Stimulated activated naive B cell treated with anti-CD40 and anti-IgM and Interleukin-4, amounts not matched to agents 10 μg/mL and 1 μg/mL and 100 μg/mL, for 72 hours (primary cell): ENCODE measurements at places on chromosomes 3 and 15.

DNA sequence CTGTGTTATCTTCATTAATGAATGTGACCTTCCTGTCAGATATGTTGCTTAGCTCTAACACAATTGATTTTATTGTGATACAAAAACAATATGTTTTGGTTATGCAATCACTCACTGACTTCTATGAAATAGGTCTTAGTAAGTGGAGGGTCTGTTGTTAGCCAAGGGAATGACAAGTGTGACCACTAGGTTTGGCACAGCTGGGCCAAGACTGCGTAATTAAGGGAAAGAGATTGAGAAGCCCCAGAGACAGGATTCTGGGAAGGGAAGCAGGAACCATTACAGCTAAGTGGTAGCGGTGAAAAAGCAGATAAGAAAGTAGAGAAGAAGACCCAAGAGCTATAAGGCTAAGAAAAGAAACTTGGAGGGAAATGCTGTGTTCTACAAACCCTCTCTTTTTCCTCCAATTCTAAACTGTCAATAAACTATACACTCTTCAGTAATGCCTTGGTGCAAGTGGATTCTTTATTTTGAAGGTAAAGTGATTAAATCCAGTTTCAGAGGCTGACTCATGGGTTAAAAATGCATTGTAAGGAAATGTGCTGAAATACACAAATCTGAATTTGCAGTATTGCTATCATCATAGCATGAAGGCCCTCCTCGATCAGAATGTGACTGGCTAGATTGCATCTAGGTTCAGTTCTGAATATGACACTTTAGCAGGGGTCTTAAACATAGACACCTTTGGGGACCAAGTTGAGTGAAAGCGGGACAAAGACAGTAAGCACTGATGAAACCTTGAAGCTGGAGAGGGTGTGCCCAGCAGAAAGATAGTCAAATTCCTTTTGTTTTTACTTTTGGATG is 26.1 kb downstream of the KCNMB2 start:
- no peak for DNase-seq

GRCh38 chr3:13647298-13648059 is 98.6 kb downstream of the FBLN2 start:
- no peak for DNase-seq

DNA sequence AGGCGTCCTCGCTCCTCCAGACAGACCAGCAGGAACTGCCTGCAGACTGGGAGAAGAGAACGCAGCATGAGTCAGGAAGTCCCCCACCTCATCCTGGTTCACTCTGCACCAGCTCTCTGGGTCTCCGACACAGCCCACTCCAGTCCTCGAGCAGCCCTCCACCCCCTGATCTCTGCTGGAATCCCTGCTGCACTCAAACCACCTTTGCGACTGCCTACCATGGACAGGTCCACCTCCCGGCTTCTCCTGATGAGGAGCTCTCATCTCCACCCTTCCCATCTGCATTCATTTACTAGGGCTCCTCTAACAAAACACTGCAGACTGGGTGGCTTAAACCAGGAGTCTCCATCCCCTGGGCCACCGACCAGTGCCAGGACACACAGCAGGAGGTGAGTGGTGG is 202.3 kb upstream of the IGF1R start:
- no peak for DNase-seq

- no peak for DNase-seq
Measured at GRCh38 chr15:88225461-88225860, 31.1 kb downstream of the NTRK3 start.

DNA sequence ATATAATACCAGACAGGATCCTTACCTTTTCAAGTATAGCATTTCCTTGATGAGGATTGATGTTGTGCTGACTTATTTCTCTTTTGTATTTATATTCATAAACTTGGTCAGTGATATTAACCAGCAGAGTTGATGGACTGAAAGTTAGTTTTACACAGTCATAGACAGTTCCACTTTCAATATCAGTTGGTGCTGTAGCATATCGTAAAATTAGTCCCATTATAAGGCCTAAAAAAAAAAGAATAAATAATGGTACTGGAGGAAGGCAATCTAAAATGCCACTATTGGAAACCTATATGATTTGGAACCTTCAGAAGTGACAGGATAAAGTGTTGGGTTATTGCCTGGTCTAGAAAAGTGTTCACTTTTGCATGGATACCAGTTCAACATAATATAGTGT is 16.3 kb downstream of the SLC9A9 start:
- no peak for DNase-seq

- DNase-seq: peak; percentile 49
Measured at GRCh38 chr3:155519078-155519477, 225.6 kb upstream of the STRIT1 start.

- peak; percentile 19 for DNase-seq
Measured at GRCh38 chr3:33047842-33048834, 48.8 kb downstream of the GLB1 start.

DNA sequence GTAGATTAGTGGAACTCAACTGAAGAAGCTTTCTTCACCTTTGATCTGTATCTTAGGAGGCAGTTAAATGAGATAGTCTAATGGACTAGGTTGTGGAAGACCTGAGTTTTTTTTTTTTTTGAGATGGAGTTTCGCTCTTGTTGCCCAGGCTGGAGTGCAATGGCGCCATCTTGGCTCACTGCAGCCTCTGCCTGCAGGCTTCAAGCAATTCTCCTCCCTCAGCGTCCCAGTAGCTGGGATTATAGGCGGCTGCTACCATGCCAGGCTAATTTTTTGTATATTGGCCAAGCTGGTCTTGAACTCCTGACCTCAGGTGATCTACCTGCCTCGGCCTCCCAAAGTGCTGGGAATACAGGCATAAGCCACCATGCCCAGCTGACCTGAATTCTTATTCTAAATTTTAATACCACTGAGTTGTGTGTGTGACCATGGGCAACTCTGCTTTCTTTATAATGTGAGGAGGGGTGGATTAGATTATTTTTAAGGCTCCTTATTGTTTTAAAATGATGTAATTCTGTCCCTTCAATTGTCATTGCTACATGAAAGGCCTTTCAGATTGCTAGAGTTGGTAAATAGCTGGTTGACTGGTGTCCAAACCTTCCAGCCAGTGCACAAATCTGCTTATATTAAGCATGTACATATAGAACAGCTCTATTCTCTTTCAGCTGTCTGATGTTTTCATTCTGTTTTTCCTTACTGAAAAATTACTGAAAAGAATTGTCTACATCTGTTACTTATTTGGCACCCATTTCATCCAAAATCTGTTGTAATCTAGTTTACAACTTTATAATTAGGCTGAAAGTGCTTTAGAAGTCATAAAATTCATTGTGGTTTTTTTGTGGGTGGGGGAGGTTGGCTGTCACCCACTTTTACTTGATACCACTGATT is 2.3 kb downstream of the LNP1 start:
- DNase-seq: no peak

- no peak for DNase-seq
Measured at GRCh38 chr15:59169251-59169708, 37.4 kb upstream of the LDHAL6B start.

- no peak for DNase-seq
Measured at GRCh38 chr3:11304175-11304574, 32.0 kb downstream of the ATG7 start.

- DNase-seq: no peak
Measured at GRCh38 chr3:45552031-45552793, 42.3 kb upstream of the LIMD1 start.

GRCh38 chr3:7950890-7951289 is 550.7 kb upstream of the LMCD1 start:
- DNase-seq: no peak

DNA sequence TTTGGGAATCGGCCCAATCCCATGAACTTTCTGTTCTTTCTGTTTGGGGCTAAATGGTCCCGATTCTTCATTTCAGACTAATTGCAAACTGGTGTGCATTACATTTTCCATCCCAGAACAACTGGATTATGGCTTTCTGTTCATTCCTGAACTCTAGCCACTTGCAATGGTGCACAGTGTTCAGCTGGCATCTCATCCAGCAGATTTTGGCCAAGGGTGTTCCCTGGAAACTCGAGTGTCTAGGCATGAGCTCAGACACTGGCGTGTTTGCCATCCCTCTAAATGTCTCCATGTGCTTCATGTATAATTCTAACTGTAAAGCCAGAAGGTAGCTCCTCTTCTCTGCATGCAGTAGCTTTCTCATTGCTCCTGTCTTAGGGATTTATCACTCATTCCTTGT is 97.1 kb upstream of the MYZAP start:
- DNase-seq: no peak

- no peak for DNase-seq
Measured at GRCh38 chr15:93467337-93467736, 378.3 kb upstream of the RGMA start.

DNA sequence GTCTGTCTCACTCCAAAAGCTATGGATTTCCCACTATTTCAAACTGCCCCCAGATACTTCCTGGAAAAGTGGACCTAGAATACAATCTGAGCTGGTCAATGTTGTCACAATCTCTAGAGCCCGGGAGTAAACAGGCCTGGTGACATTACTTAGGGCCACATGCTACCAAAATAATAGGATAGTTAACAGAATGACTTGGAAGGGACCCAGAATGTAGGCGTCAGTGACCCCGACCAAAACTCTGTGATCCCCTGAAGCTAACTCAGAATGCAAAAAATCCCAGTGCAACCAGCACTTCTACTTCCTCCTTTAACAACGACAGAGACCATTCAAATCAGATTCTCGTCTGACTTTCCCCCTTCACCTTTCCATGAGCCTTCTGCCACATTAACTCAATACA is 51.5 kb upstream of the CDV3 start:
- no peak for DNase-seq

DNA sequence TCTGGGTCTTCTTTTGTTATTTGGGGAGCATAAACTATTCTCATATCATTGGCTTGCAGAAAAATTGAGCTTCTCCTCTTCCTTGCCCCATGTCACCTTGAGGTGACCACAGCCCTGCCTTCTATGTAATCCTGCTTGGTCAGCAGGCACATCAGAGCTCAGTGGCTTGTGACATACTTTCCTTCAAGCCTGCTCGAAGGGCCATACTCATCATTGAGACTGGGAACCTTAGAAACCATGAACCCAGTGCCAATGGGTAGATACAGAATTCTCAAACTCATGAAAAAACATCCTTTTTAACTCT is 3.7 kb upstream of the CCR2 start:
- no peak for DNase-seq

GRCh38 chr3:147651107-147651778 is 242.1 kb downstream of the ZIC1 start:
- no peak for DNase-seq

DNA sequence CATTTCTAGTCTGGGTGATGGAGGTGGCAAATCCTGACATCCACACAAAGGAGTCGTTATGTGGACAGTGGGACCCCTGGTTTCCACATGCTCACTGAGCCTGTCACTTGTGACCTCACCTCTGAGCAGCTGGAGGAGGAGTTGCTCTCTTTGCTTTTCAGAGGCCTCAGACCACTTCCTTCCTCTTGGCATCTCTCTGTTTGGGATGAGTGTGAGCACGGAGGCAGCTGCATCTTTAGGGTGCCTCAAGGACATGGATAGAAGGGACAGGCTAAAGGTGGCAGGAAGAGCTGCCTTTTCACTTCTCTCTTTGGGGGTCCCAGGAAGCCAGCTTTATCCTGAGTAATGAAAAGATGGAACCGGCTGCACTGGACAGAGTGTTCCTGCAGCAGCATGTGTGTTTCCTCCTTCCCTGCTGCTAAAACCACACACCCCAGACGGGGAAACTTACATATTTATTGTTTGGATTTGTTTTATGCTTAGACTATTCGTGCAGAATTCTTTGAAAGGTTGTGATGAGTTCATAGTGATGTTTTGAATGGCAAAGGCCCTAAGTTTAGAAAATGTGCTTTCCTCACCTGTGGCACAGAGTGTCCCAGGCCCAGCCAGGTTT is 31.8 kb downstream of the GPR171 start:
- peak; percentile 21 for DNase-seq

GRCh38 chr3:186772281-186772694 is 11.1 kb upstream of the EIF4A2 start:
- DNase-seq: no peak

- no peak for DNase-seq
Measured at GRCh38 chr15:52680041-52680391, 828 bp upstream of the ATOSA start.

DNA sequence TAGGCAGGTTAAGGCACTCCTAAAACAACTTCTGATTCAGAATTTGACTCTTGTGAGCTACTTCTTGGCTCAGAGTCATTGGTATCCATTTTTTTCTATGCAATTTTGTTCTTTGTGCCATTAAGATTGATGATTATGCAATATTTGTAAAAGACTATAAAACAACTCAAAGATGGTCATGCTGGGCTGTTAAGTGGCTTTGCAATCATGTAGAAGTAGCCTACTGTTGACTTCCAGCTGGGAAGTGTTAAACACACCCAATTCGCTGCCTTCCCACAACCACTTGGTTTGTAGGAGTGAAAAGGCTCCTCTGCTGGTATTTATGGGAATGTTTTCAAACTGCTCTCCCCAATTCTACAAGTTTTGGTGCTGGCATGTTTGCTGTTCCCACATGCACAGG is 74.7 kb upstream of the COL6A6 start:
- DNase-seq: no peak

- DNase-seq: no peak
Measured at GRCh38 chr15:45274636-45275380, 22.8 kb downstream of the SLC28A2 start.

- DNase-seq: no peak
Measured at GRCh38 chr3:37137516-37137915, 36.9 kb downstream of the LRRFIP2 start.

- no peak for DNase-seq
Measured at GRCh38 chr15:89550427-89550826, 24.8 kb upstream of the TICRR start.
